Fibroblast of skin of right biceps (primary cell): ENCODE measurements at places on chromosomes 1 and 21.

- no peak for DNase-seq
Observed at GRCh38 chr1:234865171-234866006, 255.4 kb upstream of the IRF2BP2 start.

GRCh38 chr1:153945131-153945794, 1.3 kb downstream of the DENND4B start:
- peak; percentile 53 for DNase-seq

DNA sequence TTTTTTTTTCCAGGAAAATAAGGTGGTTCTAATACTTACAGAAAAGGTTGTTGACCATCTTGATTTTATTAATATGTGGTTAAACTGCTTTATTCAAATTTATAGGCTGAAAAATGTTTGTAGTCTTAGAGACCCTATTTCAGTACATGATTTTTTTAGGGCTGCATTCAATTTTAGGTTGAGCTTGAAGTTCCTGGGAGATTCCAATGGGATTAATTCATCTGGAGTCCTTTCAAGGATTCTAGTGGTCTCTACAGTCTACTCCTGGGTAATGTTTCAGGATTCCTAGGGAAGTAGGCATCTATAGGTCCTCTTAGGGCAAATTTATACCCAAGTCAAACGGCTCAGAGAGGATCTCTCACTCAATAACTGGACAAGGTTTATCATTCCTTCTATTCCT, 126.7 kb downstream of the HMCN1 start:
- DNase-seq, result peak; percentile 74

- no peak for DNase-seq
Observed at GRCh38 chr1:63453232-63453631, 69.8 kb downstream of the ITGB3BP start.

- DNase-seq, result no peak
Observed at GRCh38 chr1:110449661-110450651, 993 bp upstream of the PROK1 start.

- peak; percentile 76 for DNase-seq
Observed at GRCh38 chr1:9438431-9439073, 100.7 kb upstream of the SLC25A33 start.

DNA sequence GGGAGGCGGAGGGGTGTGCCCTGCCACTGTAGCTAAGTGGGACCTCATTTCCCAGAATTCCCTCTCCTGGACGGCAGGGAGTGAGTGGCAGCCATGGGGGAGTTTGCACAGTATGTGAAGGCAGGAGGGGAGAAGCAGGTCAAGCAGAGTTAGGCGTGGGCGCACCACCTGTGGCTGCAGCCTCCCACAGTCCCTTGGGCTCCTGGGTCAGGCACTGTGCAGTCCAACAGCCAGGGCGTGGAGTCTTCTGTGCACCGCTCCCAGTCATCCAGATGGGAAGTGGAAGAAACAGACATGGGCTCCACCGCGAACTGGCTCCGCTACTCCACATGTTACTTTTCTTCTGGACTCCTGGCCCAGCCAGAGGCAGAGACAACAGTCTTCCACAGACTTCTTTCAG, 85.4 kb upstream of the TIAM1 start:
- no peak for DNase-seq

- no peak for DNase-seq
Observed at GRCh38 chr1:27098431-27099134, 56.3 kb downstream of the SLC9A1 start.

- DNase-seq, result no peak
Observed at GRCh38 chr21:39040494-39041110, 142.6 kb downstream of the PSMG1 start.

DNA sequence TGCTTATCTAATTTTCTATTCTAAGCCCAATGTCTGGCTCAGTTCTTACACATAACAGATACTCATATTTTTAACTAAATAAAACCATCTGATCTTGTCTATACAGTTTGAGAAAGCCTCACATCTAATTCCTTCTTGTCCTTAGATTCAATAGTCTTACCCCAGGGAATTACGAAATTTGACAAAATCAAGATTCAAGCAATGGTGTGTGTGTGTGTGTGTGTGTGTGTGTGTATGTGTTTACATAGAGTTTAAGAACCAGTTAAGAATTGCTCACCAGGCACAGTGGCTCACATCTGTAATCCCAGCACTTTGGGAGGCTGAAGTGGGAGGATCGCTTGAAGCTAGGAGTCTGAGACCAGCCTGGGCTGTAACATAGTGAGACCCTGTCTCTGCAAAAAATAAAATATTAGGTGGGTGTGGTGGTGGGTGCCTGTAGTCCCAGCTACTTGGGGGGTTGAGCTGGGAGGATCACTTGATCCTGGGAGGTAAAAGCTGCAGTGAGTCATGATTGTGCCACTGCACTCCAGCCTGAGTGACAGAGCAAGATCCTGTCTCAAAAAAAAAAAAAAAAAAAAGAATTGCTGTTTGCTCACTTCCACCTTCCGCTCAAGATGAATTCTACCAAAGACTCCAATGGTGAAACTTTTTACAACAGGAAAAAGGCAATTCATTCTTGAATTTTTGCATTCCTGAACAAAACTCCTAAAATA, 6.2 kb downstream of the WDR64 start:
- peak; percentile 22 for DNase-seq

DNA sequence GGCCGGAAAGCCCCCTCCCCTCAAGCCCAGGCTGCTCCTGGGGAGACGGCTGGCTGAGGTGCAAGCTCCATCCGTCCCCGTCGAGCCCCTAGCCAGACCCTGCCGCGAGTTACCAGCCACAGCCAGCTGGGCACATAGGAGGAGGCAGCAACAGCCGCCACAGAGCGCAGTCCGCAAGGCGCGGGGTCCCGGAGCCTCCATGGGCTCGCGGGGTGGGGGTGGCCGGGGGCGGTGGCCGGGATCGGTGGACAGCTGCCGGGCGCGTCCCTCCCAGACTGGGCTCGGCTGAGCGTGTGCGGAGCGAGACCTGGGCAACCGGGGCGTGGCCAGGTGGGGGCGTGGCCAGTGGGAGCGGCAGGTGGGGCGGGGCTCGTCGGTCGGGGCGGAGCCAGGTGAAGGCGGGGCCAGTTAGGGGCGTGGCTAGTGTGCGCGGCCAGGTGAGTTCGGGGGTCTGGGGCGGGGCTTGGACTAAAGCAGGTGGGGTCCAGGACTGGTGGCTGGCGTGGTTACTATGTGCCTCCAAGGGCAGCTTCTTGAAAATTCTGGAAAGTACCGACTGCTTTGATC, at the start of gene CD164L2:
CD164L2 (minus strand) TSS at position 295 of the 567 bp plus-strand sequence; CDS start at position 201, 94 bp downstream.
- no peak for DNase-seq

DNA sequence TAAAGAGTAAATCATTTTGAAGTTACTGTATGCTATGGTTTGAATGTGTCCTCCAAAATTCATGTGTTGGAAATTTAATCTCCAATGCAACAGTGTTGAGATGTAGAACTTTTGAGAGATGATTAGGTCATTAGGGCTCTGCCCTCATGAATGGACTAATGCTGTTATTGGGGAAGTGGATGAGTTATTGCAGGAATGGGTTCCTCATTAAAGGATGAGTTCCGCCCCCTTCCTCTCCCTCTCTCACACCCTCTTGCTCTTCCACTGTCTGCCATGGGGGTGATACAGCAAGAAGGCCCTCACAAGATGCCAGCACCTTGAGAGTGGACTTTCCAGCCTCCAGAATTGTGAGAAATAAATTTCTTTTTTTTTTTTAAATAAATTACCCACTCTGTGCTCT, 97.6 kb downstream of the ATP1A1 start:
- no peak for DNase-seq

DNA sequence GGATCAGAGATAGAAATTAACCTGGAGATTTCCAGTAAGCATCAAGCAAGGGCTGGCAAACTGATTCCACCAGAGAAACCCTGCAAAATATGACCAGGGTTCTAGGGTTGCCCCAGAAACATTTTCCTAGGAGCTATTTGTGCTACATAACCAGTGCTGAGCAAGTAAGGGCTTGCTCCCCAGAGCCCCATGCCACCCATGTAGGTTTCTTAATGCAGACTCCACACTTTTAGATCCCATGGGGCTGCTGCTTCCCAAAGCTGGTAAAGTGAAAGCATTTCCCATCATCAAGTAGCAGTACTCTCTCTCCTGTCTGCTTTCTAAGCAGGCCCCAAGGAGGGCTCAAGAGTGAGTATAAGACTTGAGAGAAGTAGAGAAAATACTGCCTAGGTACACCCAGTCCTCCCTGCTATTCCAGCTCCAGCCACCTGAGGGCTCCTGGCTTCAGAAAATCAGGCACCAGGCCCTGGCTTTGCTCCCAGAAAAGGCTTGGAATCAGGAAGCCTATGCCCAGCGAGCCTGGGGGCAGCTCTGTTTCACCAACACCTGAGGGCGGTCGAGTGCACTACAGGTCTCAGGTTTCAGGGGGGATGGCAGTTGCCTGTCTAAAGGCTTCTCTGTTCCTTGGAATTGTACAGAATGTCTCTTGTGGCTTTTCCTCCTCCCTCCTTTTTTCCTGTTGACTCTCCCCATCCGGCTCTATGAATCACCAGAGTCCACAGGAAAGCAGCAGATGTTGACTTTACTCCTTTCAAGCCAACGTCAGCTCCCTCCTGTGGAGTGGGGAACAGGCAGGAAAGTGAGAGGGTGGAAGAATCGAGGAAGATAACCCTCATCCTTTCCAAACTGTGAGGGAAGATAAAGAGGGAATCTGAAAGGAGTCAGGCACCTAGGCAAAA, 6.2 kb upstream of the ANKRD35 start:
- DNase-seq, result peak; percentile 100

- DNase-seq, result no peak
Observed at GRCh38 chr1:181391301-181391900, 91.9 kb upstream of the CACNA1E start.

- DNase-seq, result no peak
Observed at GRCh38 chr1:150521196-150521968, 5.8 kb downstream of the FALEC start.

DNA sequence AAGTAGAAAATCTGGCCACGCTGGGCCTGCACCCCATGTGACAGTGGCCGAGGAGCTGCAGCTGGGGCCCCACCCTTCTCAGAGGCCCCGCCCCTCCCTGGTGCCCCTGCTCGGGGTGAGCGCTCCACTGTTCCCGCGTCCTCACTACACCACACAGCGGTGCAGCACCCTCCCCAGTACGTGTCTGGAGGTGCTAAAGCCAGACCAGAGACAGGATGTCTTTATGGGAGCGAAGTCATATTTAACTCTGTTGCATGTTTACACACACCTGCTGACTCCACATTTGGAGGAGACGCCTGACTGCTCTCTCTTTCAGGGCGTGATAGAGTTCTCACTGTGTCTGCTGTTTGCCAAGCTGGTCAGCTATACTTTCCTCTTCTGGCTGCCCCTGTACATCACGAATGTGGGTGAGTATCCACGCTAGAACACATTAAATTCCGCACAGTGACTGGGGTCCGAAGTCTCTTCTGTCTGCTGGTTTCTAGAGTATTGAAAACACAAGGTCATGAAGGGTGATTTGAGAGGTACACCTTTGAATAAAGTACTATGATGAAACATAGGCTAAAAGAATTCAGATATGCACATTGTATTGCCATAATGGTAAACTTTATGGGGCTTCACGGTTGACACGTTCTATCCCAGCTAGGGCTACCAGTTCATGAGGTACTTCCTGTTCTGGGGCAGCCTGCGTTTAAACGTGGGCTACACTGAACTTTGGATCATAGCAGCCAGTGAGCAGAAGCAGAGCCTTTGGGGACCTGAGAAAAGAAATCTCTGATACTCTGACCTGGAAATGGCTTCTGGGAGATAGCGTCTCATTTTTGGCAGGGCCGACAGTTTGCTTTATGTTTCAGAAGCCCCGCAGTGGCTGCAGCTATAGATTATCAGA, 48.4 kb downstream of the SLC37A1 start:
- no peak for DNase-seq

DNA sequence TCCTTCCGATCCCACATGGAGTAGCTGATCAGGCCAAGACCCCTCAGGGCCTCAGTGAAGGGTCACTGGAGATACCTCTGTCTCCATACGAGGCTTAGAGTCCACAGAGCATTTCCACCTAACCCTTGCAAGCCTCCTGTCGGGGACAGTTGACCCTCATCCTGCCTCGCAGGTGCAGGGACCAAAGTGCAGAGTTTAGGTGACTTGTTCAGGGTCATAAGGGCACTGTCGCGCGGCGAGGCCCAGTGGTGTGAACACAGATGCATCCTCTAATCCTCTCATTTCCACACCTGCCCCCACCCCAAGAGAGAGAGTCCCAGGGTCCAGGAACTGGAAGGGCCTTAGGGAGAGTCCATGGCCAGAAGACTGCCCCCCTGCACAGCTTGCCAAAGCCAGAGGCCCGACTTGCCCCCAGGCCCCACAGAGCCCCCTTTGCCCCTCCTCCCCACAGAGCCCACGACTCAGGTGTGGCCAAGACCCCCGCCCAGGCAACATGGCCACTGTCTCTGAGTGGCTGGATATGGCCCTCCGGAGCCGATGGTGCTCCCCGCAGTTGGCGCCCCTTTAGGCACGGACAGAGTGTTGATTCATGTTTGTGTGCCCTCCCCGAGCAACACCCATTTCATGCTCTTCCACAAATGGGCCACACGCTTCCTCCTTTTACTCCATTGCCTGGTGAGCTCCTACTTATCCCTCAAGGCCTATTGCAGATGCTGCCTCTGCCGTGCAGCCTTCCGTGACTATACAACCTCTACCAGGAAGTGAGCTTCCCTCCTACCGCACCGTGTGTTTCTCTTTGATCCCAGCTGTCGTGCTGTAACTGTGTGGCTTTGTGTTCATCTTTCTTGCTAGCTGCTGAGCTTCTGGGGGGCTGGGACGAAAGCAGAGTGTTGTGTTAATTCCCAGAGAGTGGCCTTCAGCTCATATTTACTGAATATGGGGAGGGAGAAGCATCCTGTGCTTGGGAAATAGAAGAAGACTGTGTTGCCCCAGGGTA, 1.7 kb downstream of the TRPM2 start:
- DNase-seq, result no peak

GRCh38 chr1:91057784-91058183, 35.9 kb upstream of the ZNF644 start:
- DNase-seq, result no peak

DNA sequence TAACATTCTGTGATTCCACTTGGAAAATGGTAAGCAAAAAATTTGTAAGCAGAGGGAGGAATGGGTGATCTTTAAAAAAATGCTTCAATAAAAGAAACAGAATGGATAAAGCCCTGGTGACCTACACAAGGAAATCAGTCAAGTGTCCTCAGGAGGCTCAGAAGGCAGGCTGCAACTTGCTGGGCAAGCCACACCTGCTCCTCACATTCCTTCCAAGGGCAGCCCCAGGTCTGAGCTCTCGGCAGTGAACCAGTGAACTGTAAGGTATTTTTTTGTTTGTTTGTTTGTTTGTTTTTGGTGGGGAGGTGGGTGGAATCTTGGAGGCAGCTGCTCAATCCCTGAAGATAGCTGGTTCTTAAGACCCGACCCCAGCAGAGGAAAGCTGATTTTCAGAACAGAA, 4.4 kb downstream of the TACSTD2 start:
- DNase-seq, result no peak

GRCh38 chr1:185537596-185537995, 196.6 kb upstream of the HMCN1 start:
- DNase-seq, result no peak

DNA sequence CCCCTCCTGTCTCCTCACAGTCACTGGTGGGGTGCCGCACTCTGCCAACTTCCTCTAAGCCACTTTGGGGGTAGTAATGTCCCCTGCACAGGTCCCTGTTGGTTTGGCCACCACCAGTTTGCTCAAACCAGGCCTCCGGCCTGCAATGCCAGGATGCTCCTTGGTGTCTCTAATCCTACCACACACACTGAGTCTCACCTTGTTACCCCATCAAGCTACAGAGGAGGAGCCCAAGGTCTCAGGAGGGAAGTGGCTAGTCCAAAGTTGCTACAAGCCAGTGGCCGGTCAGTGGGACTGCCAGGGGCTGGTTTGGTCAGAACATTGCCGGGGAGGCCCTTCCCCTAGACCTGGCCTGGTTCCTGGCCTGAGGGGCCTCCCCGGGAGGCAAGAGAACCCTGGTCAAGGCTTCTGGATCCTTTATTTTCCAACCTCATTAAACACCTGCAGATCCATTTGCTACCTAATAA, 21.5 kb upstream of the LRP8 start:
- DNase-seq, result no peak

- peak; percentile 79 for DNase-seq
Observed at GRCh38 chr1:79603843-79604242, 597.3 kb upstream of the ADGRL4 start.
